ENCODE measurements at places on chromosomes 1 and 21.

DNA sequence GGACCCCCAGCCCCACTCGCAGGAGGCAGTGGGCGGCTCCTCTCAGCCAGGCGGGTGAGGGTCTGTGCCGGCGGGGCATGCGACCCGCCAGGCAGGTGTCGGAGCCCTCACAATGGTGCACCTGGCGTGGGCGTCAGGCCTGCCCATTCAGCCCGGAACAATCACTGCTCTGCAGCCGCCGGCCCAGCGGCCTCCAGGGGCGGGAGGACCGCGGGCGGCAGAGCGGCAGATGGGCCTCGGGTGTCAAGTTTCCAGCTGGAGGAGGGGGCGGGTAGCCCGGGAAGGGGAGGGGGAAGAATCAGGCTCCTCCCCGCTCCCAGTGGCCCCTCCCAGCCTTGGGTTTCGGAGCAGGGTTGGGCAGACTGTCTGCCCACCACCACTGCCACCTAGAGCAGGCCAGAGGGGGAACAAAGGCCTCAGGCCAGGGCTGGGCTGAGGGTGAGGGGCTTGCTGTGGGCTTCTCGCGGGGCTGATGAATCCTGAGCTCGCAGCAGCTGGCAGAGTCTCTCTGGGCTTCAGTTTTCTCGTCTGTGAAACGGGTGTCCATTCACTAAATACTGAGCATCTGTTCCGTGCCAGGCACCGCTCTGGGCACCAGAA lies 39.5 kb upstream of the CASZ1 start:
- DNase-seq: peak; percentile 37

GRCh38 chr1:39671793-39672550 lies at the start of gene NT5C1A:
Gene NT5C1A (minus strand): TSS chr1:39672107. CDS start chr1:39672038, 69 bp downstream.
- no peak for DNase-seq

- DNase-seq: peak; percentile 32
Observed at GRCh38 chr1:31198150-31198549, 41.5 kb downstream of the NKAIN1 start.

DNA sequence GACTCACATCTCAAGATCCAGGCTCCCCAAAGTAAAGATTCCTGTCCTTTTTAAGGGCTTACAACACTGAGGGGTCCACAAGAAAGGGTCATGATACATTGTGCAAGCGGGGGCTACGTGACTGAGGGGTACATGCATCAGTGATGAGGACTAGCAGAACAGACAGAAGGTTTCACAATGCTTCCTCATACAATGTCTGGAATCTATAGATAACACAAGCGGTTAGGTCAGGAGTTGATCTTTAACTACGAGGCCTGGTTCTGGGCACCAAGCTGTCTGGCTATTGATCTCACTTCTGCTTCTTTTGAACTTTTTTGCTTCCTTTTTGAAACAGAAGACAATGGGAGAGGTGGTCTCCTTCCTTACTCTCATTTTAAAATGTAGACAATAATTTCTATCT lies 718.6 kb downstream of the AMY1C start:
- no peak for DNase-seq

DNA sequence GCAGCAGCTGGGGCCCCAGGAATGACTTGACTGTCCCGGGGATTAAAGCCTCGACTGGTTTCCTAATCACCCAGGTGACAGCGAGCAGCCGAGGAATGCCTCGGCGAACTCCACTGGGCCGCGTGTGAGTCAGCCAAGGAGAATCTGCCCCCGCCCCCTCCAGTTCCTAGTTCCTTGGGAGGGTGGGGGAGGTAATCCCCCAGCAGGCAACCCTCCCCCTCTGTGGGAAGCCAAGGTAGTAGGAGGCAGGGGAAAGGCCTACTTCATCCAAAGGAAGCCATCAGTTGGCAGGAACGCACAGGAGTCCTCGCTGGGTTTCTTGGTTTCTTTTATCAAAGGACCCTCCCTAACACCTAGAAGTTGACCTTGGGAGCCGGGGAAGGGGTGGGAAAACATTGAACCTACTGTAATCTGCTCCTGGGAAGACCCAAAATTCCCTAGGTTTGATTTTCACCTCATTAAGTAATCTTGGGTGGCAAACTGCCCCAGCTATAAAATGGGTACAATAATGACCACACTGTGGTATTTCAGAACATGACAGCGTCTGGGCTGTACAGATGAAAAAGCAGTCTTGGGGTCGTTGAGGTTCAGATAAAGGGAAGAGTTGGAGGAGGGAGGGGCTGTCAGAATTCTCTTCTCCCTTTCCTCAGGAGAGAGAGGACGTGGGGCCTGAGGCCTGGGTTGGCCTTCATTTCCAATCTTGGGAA lies 1.4 kb downstream of the TENT5B start:
- peak; percentile 83 for DNase-seq

- DNase-seq: peak; percentile 59
Observed at GRCh38 chr1:236051242-236051791, 13.6 kb downstream of the NID1 start.

DNA sequence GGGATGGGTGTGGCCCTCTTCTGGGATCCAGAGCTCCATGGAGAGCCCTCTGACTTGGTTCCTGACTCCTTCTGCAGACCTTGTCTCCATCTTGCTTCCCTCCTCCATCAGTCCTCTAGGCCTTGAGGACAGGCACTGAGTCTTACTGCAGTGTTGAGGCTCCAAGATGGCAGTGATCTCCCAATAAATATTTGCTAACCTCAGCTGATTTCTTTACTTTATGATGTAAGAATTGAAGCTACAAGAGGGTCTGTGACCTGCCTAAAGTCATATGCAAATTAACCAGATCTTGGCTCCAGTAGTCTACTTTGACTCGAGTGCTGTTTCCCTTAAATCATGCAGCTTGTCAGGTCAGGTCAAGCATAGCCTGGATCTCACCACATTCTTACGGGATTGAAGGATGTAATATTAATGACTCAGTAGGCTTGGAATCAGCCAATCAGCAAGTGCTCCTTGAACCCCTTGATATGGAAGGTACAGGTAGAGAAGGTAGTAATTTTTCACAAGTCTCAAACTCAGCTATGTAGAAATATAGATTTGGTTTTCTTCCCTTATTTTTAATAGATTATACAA lies 93.0 kb downstream of the CLIC6 start:
- DNase-seq: no peak

GRCh38 chr1:14128096-14128495 lies 428.1 kb downstream of the PRDM2 start:
- DNase-seq: no peak

DNA sequence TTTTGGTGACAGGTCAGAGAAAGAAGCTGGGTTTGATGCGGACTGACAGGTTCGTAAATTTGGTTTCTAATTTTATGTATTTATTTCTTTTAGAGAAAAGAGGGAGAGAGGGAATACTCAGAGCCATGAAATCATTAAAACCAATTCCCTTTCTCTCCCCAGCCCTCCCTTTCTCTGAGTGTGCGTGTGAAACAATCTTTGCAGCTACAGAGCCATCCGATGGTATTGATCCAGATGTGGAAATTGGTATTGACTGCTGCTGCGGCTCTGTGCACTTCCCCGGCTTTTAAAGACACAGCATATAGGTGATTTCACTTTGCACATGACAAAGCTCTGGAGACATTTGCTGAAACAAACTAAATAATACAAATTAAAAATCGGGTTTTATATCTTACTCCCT lies 42.4 kb upstream of the PBX1 start:
- no peak for DNase-seq

- no peak for DNase-seq
Observed at GRCh38 chr1:182715531-182715930, 31.1 kb upstream of the RGS8 start.

DNA sequence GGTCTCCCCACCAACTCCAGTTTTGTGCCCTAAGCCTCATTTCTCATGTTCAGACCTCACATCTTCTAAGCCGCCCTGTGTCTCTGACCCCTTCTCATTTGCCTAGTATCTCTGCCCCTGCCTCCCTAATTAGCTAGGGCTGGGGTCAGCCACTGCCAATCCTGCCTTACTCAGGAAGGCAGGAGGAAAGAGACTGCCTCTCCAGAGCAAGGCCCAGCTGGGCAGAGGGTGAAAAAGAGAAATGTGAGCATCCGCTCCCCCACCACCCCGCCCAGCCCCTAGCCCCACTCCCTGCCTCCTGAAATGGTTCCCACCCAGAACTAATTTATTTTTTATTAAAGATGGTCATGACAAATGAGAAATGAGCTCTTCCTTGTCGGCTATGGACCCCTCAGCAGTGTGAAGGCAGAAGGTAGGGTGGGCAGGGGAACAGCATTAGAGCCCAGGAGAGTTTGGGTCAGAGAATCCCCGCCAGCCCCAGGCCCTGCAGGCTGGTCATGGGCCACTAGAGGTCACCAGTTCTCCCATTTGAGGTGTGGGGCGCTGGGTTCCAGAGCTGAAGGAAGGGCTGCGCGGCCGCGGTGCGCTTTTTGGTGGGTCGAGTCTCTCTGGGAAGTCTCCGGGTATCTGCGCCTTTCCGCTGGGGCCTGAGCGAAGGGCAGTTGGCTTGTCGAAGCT lies 11.5 kb downstream of the ADAMTSL4 start:
- peak; percentile 76 for DNase-seq

- no peak for DNase-seq
Observed at GRCh38 chr1:226533220-226533619, 15.3 kb upstream of the STUM start.

DNA sequence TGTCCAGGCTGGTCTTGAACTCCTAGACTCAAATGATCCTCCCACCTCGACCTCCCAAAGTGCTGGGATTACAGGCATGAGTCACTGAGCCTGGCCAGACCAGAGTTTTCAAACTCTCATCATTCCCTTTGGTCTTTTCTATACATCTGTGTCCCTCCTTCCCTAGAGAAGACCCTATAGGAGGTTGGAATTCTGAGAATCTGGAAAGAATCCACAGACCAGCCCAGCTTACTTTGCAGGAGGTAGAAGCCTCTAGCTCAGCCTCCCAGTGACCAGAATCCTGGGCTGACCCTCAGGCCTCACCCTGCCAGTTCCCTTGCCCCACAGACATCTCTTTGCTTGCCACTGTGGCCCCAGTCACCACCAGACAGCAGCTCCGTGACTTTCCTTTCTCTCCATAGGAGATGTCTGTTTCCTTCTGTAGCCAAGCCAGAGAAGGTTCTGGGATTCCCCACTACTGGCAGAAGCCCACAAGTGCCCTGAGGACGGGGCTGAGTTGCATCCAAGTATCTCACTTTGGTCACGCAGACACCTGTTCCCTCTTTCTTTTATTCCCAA lies 34.7 kb upstream of the KHDRBS1 start:
- DNase-seq: no peak

DNA sequence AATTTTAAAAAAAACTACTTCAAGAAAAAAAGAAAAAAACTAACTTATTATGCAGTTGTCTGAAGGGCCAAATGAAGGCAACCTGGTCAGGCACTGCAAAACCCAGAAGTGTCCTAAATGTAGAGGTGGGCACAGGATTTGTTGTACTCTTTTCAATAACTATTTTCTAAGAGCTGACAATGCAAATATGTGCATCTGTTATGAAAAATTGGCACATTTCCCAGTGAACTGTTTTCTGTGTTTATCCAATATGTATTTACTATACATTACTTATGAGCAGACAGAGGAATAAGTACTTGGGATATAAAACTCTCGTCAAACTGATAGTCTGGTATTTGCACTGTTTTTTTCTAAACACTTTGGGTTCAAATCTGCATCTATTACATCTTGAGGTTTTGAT lies 188.0 kb upstream of the C21orf91 start:
- DNase-seq: no peak

GRCh38 chr1:3405974-3406867 lies 48.2 kb upstream of the ARHGEF16 start:
- no peak for DNase-seq

GRCh38 chr1:55478742-55479141 lies 263.6 kb upstream of the USP24 start:
- no peak for DNase-seq

DNA sequence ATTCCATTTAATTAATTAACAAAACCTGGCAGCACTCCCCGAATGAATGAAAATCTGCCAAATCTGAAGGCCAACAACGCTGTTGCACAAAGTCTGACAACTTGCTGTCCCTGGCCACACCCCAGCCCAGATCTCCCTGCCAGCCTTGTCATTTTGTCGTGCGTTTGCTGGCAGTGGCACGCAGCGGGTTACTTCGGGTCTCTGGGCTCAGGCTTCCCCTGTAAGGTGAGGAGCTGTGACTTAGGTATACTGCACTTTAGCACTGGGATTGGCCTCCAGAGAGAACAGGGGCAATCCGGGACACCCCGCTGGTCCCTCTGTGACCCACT lies 34.3 kb upstream of the SIM2 start:
- DNase-seq: no peak

DNA sequence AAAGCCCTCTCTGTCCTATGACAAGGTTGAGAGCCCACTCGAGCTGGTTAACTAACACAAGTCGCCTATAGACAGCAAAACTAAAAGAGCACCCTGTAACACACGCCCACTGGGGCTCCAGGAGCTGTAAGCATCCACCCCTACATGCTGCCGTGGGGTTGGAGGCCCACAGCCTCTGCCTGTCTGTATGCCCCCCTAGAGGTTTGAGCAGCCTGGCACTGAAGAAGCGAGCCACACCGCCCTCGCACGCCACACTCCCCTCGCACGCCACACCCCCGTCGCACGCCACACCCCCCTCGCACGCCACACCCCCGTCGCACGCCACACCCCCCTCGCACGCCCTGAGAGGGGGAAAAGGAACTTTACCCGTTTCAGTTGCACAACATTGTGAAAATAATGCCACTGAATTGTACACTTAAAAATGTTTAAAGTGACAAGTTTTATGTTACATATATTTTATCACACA lies 13.2 kb upstream of the HMGCL start:
- peak; percentile 43 for DNase-seq

- DNase-seq: no peak
Observed at GRCh38 chr1:89190017-89190416, 8.7 kb downstream of the GBP4 start.

- no peak for DNase-seq
Observed at GRCh38 chr1:245317217-245317616, 162.4 kb downstream of the KIF26B start.

GRCh38 chr1:240145120-240145519 lies 53.4 kb downstream of the FMN2 start:
- DNase-seq: no peak

All from foreskin fibroblast (primary cell).